ENCODE measurements at places on chromosomes 6 and 20.

DNA sequence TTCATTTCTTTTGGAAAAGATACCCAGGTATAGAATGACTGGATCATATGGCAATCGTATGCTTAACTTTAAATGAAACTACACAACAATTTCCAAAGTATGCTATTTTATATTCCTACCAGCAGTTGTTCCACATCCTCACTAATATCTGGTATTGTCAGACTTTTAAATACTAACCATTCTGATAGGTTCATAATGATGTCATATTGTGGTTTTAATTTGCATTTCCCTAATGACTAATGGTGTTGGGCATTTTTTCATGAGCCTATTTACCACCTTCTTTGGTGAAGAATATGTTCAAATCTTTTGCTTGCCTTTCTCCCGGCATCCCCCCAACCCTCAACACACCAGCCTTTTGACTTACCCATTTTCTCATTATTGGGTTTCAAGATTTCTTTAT, 96.2 kb upstream of the HMGN3 start:
- DNase-seq, result no peak

GRCh38 chr6:24329022-24329421, 28.8 kb downstream of the DCDC2 start:
- DNase-seq, result no peak

DNA sequence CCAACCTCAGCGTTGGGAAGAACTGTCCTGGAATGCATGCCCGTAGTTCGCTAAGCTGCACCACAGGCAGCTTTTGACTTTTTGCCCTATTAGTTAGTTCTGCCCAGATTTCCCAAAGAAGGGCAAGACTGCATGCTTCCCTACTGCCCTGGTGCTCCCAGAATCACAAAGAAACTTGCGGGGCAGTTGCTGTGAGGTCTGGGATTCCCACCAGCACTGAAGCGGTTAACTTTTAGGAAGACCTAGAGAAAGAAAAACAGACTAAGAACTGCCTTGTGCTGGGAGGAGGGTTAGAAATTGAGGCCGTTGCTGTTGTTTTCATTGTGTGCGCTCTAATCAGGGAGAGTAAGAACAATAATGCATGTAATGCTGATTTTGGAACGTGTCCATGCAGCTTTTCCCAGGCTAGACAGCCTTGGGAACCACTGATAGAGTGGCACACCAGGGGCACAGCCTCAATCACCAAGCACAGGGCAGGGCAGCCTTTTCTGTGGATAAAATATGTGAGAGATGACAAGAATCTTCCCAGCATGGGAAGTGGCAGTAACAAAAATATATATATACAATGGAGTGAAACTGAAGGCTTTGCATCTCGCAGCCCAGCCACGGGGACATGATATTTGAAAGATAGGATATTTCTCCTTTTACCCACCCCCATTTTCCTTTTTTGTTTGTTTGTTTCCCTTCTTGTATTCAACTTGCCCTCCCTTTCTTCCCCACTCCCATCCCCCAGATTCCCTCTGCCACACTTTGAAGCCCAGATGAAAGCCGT, 137.7 kb upstream of the HEY2 start:
- no peak for DNase-seq

DNA sequence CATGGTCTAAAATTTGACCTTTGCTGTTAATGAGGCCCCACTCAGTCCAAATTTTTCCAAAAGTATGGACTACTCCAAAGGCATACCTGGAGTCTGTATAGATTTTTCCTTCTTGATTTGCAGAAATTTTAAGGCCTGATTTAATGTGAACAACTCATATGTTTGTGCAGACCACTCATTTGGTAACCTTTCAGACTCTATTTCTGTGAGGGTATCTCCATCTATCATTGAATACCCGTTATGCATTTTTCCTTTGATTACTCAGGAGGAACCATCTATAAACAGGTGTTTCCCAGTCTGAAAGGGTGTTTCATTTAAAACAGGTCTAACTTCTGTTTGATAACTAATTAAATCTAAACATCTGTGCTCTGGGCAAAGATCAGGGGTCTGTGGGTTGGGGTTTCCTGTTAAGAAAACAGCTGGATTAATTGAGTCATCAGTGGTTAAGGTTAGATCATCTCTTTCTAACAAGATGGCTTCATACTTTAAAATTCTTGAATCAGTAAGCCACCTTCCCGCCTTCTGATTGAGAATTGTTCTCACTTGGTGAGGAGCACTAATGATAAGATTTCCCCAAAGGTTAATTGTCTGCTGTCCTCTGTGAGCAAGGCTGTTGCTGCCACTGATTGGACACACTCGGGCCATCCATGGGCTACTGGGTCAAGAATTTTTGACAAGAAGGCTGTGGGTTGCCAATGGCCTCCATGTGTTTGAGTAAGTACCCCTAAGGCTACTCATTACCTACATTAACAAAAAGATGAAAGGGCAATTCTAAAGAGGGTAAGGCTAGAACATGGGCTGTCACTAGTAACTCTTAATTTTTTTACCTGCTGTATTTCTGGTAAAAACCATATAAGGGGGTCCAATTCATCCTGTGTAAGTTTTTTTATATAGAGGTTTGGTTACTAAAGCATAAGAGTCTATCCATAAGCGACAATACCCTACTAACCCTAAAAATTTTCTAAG, 24.1 kb downstream of the HLA-B start:
- DNase-seq, result no peak

- no peak for DNase-seq
Measured at GRCh38 chr6:106249658-106250057, 75.9 kb downstream of the ATG5 start.

DNA sequence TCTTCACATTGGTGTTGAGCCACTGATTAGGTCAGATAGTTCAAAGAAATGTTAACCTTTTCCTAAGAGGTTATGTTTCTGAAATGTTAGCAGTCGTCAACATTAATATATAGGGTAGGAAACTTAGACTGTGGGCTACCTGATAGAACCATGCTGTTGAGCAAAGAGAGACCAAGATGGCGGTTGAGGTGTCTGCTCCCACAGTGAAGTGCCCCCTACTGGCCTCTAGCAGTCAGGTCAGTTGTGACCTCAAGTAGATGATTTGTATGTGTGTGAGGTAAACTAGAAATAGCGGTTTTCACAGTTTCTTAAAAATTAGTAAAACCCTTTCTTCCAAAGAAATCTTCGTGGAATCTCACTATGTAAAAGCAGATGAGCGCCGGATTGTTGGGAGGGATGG, 40.3 kb downstream of the MTHFD1L start:
- DNase-seq, result no peak

GRCh38 chr6:71855406-71855805, 30.9 kb upstream of the RIMS1 start:
- no peak for DNase-seq

- DNase-seq, result no peak
Measured at GRCh38 chr6:124226396-124226795, 422.7 kb downstream of the NKAIN2 start.

DNA sequence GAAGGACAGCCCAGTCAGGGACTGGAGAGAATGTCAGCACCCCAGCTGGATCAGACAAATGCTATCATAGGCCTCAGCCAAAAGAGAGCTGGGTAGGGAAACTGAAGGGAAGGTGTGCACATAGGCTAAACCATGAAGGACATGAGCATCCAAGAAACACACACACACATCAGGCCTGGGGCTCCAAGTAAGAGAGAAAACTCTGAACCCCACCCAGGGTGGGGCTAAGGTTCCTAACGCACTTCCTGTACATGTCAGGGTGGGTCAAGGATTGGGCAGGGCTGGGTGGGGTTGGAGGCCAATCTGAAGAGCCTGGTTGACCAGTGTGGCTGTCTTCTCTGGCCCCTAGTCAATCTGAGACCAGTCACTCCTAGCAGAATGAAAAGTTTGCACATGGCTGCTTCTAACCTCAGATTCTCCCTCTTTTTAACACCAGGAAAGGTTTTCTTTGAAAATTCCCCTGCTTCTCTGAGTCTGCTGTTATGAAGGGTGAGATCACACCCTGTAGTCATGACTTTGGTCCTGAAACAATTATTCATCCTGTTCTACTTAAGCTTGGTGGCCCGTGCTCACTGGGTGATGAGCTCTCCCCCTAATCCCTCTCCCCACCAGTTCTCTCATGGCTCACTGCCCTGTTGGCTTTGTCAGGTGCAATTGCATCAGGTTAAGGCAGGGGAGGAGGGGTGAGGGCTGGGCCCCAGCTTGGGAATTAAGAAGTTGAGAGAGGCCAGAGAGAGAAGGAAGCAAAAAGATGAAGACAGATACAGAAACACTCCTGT, 88.4 kb downstream of the MAFB start:
- no peak for DNase-seq

GRCh38 chr6:25192590-25193459, 86.3 kb upstream of the CARMIL1 start:
- DNase-seq, result no peak

- DNase-seq, result no peak
Measured at GRCh38 chr20:16707674-16708073, 22.2 kb upstream of the SNRPB2 start.

- DNase-seq, result no peak
Measured at GRCh38 chr20:38156888-38157634, 8.0 kb downstream of the TGM2 start.

DNA sequence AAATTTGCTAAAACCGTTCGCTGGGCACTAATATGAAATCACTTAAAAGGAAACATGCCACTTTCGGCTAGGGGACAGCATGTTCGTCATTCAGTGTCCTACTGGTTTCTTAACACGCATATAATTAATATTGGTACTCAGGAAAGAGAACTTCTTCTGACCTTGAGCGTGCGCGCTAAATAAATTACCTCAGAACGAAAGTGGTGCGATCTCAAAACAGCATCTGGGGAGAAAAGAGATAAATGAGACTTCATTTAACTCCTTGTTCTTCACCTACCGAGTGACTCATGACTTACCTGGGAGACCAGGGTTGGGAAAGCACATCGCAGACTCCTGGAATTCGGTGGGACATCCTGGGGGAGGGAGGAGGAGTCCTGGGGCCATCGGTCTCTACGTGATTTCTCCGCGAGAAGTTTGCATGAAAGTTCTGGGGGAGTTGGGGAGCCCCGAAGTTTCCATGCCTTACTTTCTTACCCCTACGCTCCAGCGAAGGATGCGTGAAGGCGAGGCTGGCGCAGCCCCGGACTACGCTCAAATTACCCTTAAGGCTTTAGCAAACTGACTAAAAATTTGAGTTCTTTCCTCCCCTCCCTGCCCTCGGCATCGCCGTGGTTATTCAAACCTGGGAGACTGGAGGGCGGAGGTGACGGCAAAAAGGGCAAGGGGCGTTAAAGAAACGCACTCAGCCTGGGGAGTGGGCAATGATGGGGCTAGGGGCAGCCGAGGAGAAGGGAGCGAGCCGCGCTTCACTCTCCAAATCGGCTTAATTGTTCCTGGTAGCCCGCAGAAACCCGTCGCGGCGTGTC, 1.1 kb upstream of the BEND6 start:
- DNase-seq, result no peak

GRCh38 chr6:151609146-151609902, 115.5 kb downstream of the CCDC170 start:
- DNase-seq, result no peak

- DNase-seq, result no peak
Measured at GRCh38 chr6:110656492-110656891, 158.8 kb downstream of the CDK19 start.

DNA sequence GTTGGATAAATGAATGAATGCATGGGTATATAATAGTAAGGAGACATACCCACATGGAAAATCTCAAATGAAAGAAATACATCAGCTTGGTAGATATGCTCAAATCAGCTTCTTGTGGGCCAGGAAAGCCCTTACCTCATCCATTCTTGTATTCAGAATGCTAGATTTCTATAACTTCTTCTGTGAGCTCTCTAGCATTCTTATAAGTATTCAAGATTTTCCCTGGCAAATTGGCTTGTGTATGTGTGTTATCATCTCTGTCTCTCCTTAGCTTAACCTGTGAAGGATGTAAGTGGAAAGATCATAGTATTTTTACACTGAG, 100.8 kb downstream of the OR2B2 start:
- DNase-seq, result no peak

- no peak for DNase-seq
Measured at GRCh38 chr6:137715589-137716045, 151.4 kb upstream of the TNFAIP3 start.

- no peak for DNase-seq
Measured at GRCh38 chr6:137259349-137259748, 40.2 kb upstream of the IFNGR1 start.

DNA sequence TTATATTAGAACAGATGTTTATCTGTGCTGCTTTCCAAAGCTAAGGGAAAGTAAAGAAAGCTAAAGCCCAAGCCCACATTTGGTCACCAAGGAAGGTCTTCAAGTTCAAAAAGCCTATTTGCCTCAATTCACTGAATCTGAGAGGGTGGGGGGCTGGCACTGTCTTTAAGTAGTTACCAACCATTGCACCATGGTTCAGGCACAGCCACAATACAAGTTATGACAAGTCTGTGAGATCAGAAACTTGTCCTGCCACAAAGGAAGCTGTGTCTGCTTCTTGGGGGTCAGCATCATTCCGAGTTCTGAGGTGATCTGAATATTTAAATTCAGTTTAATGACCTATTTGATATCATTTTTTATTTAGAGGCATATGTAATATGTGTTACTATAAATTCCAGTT, 78.3 kb upstream of the OPRM1 start:
- DNase-seq, result no peak

GRCh38 chr6:142207265-142207877, 60.3 kb downstream of the VTA1 start:
- DNase-seq, result no peak

DNA sequence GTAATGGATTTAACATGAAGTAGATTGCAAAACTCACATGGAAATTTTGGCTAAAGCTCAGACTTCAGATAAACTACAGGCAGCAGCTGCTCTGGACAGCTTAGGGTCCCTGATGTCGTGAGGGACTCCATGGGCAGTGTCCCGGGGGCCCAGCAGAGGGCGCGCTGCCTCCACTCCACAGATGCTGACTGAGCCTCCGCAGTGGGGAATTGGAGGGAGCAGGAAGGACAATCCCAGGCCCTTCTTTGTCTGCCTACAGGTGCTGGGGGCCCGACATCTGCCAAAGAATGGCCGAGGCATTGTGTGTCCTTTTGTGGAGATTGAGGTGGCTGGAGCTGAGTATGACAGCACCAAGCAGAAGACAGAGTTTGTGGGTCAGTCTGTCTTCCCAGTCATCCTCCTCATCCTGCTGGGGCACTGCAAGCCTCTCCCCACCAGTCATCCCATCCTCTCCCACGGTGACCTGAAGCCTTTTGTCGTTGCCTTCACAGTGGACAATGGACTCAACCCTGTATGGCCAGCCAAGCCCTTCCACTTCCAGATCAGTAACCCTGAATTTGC, 35.9 kb downstream of the PLCG1 start:
- DNase-seq, result no peak

DNA sequence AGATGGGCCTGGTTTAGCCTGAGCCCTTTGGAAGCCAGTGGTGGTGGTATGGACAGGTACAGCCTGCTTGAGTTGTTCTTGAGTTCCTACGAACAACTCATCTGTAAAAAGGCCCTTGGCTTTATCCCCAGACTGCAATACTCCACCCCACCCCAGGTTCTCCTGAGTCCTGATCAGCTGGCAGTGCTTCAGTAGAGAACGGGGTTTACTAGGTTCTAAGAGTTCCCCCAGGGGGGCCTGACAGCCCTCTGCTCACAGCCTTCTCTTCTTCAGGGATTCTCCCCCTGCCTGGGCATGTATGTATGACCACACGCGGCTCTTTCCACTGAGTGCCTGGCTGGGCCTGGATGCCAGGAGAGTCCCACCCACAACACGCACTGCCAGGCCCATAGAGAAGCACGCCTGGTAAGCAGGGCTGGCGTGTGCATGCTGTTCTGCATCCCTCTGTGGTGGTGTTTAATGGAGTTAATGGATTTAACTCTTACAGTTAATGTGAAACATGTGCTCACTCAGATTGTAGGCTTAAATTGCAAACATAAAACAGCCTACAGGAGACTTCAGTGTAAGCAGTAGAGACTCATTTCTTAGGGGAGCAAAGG, 44.3 kb upstream of the SLC4A11 start:
- no peak for DNase-seq

GRCh38 chr20:24741493-24742072, 207.5 kb upstream of the CST7 start:
- DNase-seq, result no peak
